Panc1 (cell line): ENCODE measurements at places on chromosomes 7 and 10. TPM values are rescaled to one million over a fixed set of nuclear protein-coding genes. Genes with fewer than 3 reads are reported as not detected.

FOXI2 gene
- not detected for total RNA-seq

DNA sequence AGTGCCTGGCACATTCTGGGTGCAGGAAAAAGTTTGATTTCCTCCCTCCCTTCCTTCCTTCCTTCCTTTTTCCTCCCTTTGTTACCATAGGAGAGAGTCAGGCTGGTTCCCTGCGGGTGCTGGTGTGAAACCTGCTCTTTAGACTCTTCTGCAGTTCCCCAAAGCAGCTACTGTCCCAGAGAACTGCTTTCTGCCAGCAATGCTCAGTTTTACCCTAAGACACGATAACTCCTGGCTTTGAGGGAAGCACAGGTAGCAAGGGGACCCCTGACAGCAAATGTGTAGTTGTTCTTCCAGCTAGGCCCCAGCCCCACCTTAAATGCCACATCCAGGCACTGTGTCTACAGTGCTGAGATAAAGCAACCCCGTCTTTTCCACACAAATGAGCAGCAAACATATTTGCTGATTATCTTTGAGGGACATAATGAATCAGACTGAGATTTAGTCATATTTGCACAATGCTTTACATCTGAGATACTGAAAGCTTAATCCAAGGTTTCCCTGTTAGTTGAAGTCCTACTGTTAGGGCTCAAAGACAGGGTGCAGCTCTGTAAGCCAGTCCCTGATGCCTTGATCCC is 55.5 kb downstream of the MET start:
- DNase-seq: no peak

- no peak for DNase-seq
Measured at GRCh38 chr10:38072552-38072951, 21.6 kb upstream of the ZNF37A start.

- no peak for DNase-seq
Measured at GRCh38 chr7:137789215-137789882, 57.4 kb downstream of the DGKI start.

- DNase-seq: no peak
Measured at GRCh38 chr10:100579261-100580090, 43.7 kb downstream of the HIF1AN start.

DNA sequence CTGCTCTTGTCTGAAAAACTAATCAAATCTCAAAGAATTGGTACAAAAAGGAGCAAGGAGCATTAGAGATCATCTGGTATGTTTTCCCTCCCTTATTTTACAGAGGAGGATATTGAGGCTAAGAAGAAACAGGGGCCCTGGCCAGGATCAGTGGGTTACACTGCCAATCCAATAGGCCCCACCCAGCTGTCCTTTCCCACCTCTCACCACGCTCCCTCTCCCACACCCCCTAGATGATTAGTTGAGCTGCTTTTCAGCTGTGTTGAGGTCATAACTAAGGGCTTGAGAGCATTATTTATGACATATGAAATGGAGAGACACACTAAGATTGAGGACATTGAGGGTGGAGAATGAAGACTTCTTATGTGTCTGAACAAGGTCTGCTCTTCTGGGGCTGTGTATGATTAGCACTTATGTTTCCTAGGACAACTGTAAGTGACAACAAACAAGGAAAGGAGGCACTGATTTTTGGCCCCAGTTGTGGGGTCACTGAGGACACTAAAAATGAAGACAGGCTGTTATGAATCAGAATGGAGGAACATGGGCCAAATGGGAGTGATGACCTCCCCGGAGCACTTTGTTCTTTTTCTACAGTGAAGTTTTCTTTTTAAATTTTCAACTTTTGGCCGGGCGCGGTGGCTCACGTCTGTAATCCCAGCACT is 26.5 kb downstream of the VWA2 start:
- no peak for DNase-seq

DNA sequence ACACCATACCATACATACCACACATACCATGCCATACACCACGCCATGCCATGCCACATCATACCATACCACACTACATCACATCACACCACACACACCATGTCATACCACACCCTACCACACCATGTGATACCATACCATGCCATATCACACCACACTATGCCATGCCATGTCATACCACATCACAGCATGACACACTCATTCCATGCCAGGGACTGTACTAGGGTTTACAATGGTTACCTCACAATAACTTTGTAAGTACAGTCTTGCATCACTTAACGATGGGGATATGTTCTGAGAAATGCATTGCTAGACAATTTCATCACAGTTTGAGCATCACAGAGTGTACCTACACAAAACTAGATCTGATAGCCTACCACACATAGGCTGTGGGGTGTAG is 14.5 kb downstream of the PYROXD2 start:
- DNase-seq: no peak

DNA sequence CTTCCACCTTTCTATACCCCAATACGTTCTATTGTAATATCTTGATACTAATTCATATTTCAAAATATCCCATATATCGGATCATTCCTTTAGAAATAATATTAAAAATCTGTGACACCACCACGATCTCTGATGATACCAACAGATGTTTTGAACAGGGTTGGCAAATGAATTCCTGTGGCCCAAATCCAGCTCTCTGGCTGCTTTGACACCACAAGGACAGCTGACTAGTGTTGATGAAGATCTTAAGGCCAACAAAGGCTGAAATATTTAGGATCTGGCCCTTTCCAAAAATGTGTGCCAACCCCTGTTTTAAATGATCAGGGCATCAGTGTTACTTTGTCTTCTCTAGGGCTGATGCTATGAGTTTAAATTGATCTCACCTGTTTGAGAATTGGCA is 380.7 kb upstream of the PFKP start:
- DNase-seq: no peak

DNA sequence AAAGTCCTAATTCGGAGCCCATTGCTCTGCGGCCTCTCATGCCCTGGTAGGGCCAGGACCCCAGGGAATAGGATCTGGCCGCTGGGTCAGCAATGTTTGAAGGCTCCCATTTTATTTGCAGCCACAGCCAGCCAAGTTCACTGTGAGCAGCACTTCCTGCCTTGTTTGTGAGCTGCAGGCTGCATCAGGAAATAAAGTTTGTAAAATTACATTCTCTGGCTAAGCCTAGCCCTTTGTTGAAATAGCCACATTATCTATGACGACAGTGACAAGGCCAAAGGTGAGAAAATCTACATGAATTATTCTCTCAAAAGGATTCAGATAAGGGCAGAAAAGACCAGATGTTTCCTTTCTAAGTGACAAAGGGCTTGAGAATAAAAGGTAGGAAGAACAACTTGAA is 23.7 kb upstream of the ITGB1 start:
- no peak for DNase-seq

DNA sequence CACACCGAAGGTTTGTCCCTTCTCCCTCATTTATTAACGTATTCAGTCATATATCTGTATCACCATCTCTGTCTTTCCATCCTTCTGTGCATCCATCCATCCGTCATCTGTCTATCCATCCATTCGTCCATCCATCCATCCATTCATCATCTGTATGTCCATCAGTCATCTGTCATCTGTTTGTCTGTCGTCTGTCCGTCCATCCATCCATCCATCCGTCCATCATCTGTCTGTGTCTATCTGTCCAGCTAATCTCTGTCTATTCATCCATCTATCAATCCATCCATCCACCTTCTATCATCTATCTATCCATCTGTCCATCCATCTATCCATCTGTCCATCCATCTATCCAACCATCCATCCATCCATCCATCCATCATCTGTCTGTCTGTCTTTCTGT is 213.9 kb downstream of the TYW1 start:
- no peak for DNase-seq

- no peak for DNase-seq
Measured at GRCh38 chr7:102975854-102976253, 63.1 kb downstream of the LRRC17 start.

DNA sequence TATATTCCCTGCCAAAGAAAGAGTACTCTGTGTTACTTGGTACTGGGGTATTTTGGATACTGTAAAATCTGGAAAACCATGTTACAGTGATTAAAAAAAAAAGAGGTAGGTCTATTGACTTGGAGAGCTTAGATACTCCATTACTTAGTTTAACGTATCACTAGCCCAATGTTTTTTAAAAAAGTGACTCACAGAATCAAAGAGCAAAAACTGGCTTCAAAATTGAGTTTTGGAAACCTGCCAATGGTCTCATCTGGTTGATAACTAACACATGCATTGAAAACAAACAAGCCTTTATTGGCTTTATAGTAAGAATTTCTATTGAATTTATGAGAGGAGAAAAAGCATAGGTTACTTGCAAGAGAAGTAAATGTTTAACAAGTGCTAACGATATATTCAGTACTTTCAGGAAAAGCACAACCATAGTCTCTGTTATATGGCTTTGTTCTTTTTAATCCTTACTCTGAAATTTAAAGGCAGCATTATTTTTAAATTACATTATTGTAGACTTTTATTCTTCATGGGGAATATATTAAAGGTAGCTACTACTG is 563.3 kb upstream of the SORCS1 start:
- DNase-seq: no peak

DNA sequence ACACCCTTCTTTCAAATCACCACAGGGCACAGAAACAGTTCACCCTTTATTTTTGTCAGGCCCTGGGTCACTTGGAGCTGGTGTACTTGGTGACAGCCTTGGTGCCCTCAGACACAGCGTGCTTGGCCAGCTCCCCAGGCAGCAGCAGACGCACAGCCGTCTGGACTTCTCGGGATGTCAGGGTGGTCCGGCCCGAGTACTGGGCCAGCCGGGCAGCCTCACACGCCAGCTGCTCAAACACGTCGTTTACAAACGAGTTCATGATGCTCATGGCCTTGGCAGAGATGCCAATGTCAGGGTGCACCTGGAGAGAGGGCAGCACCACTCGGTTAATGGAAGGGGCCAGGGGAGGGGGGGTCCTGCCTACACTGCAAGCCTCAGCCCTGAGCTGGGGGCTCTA is 2.5 kb downstream of the H2BK1 start:
- no peak for DNase-seq

TIMM23B gene
- total RNA-seq: 18.8 TPM

FXYD4 gene
- not detected for total RNA-seq

DNA sequence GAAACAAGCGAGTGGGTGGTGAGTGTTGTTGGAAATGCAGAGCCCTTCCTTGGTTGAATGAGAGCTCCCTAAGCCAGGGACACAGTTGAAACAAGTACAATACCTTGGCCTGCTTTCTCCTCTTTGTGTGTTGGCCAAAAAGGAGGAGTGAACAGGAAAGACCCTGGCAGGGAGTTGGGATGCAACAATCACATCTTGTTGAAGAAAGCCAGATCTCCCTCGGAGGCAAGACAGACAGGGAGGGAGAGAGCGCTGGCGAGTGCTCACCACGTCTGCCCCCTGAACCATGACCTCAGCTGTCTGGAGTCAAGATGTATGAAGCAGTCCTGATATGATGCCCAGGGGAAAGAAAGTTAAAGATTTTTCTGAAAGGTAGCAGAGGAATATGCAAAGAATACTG is 66.8 kb downstream of the ADAM12 start:
- DNase-seq: no peak

IMPDH1 gene
- total RNA-seq: 114 TPM

DNA sequence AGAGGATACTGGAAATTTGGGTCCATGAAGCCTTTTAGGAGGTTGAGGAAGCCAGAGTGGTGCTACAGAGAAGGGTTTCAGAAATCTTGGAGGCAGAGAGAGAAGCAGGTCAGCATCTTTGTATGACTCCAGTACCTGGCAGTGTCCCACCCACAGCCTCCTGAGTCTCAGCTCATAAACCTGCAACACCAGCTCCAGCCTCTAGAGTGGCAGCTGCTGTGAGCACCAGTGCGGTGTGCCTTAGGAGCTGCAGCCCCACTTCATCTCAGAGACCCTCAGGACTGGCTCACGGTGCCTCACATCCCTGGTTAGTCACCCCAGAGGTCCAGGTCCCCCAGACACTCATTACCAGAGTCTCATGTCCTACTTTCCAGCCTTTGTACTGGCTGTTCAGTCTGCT is 84.8 kb upstream of the PRKAR2B start:
- no peak for DNase-seq

GRCh38 chr7:1425292-1426136 is 33.8 kb downstream of the MICALL2 start:
- no peak for DNase-seq

GRCh38 chr10:27413831-27414348 is 90.2 kb upstream of the RAB18 start:
- DNase-seq: no peak

DNA sequence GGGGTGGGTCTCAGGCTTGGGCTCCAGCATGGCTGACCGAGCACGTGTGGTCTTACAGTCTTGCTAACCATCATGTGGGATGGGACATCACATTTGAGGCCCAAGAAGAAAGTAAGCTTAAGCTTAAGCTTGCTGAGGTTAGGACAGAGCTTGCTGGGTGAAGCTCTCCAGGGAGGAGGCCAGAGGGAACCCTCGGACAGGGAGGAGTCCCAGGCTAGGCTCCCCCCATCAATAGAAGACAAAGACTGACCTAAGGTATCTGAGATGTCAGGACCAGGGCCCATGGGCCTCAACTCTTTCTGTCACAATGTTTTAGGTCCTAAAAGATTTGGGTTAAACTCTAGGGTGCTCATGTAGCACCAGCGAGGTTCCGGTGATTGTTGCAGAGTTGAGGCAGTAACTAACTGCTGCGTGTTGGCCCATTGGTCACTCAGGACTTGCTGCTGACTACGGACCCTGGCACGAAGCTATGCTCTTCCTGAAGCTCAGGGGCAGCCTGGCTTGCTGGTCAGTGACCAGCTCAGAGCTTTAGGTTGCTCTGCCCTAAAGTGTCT is 10.5 kb downstream of the AKR1E2 start:
- no peak for DNase-seq

GRCh38 chr7:3432911-3433310 is 131.9 kb downstream of the SDK1 start:
- DNase-seq: no peak

- no peak for DNase-seq
Measured at GRCh38 chr10:131787961-131788360, 112.8 kb upstream of the PPP2R2D start.

UFSP1 gene
- total RNA-seq: 3.3 TPM

GRCh38 chr7:124954790-124955189 is 25.2 kb upstream of the POT1 start:
- DNase-seq: no peak

- no peak for DNase-seq
Measured at GRCh38 chr10:25974897-25975459, 40.9 kb downstream of the MYO3A start.
